ENCODE measurements at places on chromosomes 2 and 18.

- DNase-seq = peak; percentile 1
Observed at GRCh38 chr18:64403784-64404503, 255.1 kb upstream of the LINC00305 start.

DNA sequence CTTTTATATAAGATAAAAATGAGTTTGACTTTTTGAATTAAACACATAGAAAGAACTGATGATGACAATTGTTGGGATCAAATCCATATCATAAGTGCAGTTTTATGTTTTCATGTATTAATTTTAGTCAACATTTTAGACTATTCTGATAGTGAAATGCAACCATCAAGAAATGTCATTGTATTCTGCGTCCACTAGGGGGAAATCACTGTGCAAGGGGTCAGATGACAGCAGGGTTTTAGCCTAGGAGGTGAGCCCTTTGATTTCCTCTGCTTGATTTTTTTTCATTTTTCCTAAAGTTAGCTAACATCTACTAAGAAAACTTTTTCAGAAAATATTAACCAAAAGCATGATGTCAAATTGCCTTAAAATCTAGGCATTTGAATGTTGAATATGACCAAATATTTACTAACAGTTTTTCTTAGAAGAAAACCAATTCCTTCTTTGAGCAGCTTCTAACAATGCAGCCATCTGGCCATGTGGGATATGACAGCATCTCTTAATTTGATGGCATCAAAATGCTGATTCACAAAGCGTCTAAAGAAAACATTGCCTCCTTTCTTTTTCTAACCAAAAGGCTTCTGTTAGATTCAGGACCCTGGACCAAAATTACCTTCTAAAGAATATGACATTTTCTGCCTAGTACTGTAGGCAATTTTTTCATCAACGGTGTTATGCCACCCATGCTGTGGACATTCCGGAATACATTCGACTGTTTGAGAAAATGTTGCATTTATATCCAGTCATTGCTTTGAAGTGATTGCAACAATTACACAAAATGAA is 141.5 kb downstream of the SPHKAP start:
- peak; percentile 6 for DNase-seq

DNA sequence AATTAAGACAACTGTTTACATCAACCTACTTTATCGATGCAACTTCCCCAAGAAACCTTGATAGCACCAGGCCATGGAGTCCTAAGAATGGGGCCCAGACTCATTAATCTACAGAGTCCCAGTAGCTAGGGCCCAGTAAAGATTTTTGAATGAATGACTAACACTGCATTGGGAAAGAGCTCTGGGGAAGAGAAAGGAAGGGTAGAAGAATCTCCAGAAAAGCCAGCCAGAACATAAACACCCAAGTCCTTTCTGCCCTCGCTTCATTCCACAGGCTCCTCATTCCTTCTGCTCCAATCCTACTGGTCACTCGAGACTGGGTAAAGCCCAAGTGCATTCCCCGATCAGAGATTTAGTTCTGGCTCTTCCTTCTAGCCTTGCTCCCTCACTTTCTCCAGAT is 44.3 kb downstream of the CYRIA start:
- no peak for DNase-seq

DNA sequence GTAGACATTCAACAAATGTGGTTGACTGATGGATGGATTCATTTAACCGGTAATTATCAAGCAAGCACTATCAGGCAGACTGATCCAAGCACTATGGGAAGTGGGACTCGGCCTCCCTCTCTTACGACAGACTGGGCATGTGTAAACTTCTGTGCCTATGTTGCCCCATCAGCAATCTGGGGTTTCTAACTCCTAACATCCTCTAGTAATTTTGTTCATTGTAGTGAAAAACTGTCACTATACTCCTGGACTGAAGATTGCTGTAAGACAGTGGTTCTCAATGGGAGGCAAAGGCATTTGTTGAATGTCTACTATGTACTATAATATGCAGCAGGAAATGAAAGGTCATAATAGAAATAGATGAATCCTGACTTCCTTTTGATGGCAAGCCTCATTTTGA is 51.2 kb upstream of the CREB1 start:
- DNase-seq = peak; percentile 67

GRCh38 chr18:33369711-33370449 is 70.6 kb downstream of the CCDC178 start:
- DNase-seq = no peak

DNA sequence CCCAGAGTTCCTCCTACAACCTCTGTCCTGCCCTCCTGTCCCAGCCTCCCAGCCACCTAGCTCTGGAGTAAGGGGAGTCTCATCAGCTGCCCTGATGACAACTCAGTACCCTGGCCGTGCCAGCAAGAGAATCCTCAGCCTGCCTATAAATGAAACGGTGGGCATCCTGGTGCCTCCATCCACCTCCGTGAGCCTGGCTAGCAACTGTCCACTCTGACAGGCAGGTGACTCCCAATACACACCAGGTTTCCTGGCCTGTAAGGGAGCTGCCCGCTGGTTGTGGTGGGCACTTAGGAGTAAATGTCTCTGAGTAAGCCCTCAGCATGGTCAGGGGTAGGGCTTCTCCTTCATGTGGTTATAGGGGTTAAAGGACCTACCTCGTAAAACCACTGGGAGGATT is 81.5 kb downstream of the XDH start:
- no peak for DNase-seq

DNA sequence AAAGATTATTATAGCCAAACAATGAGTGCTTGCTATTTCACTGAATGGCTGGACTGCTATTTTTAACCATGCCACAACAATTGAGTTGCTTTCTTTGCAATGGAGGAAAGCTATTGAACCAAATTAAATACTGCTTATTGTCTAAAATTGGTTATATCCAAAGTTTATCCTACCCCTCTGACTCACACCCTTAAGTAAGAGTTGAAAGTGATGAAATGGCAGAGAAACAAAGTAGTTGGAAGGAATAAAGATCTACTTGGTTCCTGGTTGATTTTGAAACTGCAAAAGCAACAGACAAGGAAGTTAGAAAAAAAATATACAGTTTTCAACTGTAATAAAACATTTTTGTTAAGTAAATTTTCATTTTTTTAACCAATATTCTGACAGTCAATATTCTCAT is 47.5 kb downstream of the EML4 start:
- peak; percentile 79 for DNase-seq

GRCh38 chr2:236916181-236916580 is 169.5 kb upstream of the COPS8 start:
- no peak for DNase-seq

GRCh38 chr18:21911551-21911950 is 171.0 kb downstream of the MIB1 start:
- DNase-seq = no peak

- no peak for DNase-seq
Observed at GRCh38 chr2:99677814-99678213, 188.0 kb upstream of the REV1 start.

DNA sequence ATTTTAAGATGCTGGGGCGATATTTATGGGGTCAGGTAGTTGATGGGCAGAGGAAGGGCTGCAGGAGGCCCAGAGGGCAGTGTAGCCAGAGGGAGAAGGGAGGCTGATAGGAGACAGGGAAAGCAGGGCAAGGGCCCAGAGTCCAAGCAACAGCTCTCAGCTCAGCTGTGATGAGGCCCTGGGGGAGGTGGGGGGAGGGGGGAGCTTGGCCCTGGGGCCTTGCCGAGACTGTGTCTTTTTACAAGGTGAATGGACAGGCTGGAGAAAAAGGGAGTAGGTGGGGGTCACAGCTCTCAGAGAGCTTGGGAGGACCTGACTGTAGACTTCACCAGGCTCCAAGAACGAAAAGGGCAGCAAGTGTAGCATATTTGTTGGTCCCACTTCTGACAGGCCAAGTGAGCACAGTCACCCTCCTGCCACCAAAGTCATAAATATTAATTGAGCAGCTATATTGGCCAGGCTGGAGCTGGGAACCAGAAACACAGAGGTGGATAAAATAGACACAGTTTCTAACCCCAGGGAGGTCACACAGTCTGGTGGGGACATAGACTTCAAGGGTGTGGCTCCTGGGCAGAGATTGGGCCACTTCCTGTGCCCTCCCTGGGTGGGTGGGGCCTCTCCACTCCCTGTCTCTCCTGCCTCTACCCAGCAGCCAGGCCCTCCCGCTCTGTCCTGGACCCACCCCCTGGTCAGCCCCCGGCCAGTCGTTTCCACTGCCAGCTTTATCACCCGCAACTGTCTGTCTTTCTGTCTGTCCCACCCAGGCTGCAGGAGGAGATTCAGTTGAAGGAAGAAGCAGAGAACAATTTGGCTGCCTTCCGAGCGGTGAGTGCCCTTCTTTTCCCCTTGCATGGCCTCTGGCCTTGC is 1.4 kb downstream of the DES start:
- DNase-seq = no peak

- no peak for DNase-seq
Observed at GRCh38 chr2:235641956-235642355, 148.1 kb downstream of the AGAP1 start.

DNA sequence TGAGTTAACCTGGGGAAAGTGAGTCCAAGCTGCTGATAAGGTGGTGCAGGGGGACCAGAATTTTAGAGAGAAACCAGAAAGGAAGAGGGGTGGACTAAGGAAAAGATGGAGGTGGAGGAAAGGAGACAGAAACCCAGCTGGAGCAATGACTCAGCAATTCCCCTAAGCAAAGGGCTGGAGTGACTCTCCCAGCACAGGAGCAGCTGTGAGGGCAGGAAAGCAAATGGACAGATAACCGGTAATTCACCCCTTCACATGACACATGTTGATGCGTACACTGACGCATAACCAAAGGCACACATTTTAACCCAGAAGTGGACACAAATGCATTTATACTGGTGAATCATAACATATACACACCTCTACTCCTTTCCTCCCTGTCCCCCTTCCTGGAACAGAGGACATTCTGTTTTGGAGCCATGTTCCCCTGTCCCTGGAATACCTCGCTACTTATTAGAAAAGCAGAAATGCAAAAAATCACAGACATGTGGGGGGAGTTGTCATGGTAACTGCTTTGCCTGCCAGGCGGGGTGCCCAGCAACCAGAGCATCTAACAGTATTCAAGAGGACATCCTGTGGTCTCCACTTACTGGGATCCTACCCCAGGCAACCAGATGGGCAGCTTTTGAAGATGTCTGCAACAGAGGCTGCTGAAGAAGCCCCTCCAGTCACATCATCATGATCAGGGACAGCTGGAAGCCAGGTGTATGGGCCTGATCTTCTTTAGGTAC is 4.7 kb downstream of the CDK5R2 start:
- DNase-seq = no peak

DNA sequence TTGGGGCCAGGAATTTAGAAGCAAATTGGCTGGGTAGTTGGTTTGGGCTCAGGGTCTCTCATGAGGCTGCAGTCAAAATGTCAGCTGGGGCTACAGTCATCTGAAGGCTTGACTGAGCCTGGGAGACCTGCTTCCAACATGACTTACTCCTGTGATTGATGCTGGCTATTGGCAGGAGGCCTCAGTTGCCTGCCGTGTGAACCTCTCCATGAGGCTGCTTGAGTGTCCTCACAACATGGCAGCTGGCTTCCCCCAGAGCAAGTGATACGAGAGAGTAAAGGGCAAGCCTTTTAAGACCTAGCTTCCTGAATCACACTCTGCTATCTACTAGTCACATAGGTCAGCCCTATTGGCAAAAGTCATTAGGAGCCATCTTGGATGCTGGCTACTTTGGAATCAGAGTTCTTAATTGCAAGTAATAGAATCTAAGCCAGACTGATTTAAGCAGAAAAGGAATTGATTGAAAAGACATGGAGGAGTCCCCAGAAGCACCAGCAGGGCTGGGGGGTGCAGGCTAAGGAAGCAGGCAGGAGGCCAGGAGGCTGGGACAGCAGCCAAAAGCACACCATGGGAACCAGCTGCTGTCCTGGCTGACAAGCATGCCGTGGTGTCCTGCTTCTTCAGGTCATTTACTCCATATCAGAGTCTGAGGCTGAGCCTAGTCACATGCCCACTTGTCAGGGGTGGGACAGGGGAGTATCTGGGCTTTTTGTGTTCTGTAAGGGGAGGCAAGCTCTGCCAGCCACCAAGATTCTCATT is 7.8 kb upstream of the GIGYF2 start:
- no peak for DNase-seq

GRCh38 chr2:216827073-216827720 is 32.7 kb downstream of the TNP1 start:
- no peak for DNase-seq

DNA sequence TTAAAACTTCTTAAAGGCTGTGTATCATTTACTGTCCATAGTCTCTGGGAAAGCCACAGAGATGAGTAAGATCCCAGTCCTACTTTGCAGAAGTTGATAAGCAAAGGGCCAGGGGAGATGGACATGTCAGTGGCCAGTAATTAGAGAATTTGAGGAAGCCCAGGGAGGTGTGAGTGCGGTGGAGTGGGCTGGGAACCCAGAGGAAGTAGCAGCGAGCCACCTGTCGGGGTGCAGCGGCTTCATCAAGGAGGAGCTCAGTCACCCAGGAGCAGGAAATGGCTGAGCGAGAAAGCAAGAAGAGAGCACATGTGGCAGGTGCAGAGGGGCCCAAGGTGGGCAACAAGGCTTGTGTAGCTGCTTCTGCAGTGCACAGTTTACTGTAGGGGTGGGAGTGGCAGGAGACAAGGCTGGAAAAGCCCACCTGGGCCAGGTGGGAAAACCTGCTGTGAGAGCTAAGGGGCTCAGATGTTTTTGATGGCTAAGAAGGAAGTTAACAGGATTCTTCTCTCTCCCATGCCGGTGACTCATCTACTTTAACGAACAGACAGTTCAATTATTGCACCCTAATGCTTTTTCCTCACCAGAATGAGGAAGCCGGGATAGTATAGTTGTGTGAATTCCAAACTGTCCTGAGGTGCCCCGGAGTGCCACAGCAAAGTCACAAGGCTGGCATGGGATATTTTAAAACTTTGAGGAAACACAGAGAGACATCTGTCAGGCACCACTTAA is 34.8 kb upstream of the MGAT5 start:
- peak; percentile 78 for DNase-seq

- DNase-seq = no peak
Observed at GRCh38 chr2:28228434-28228995, 164.1 kb upstream of the FOSL2 start.

DNA sequence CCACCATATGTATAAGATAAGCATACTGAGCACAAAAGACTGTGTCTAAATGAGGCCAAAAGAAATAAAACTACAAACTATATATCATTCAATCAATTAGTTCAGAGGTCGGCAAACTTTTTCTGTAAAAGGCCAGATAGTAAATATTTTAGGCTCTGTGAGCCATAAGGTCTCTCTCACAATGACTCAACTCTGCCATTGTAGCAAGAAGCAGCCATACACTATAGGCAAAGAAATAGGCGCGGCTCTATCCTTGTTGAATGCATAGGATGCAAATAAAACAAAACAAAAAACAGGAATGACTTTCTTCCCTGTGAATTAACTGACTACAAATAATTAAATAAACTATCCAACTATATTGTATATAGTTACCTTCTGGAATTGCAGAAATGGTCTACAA is 8.6 kb upstream of the CCDC88A start:
- no peak for DNase-seq

GRCh38 chr2:139411236-139411635 is 631.0 kb upstream of the NXPH2 start:
- no peak for DNase-seq

Data from inflammatory macrophage treated with lipopolysaccharide for 1 hour (primary cell).